ENCODE measurements at places on chromosomes 5 and 9.

DNA sequence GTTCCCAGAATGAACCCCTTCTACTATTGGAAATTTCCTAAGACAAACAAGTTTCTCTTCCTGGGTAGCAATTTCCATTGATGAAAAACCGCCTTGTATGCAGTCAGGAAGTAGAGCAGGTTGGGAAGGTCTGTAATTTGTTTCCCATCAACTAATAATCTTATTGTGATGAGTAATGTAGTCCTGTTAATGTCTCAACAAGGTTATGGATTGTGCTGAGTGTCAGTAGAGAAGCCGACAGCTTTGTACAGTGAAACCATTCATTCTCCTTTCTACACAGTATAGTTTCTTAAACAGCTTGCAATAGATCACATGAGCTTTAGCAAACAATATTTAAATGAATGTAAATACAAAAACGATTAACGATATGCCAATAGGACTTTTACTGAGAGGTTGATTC lies 355.4 kb upstream of the WWC1 start:
- DNase-seq: no peak

- DNase-seq: no peak
Measured at GRCh38 chr9:136899196-136899595, 12.9 kb downstream of the TRAF2 start.

GRCh38 chr5:36894954-36895353 lies 18.4 kb downstream of the NIPBL start:
- DNase-seq: no peak

DNA sequence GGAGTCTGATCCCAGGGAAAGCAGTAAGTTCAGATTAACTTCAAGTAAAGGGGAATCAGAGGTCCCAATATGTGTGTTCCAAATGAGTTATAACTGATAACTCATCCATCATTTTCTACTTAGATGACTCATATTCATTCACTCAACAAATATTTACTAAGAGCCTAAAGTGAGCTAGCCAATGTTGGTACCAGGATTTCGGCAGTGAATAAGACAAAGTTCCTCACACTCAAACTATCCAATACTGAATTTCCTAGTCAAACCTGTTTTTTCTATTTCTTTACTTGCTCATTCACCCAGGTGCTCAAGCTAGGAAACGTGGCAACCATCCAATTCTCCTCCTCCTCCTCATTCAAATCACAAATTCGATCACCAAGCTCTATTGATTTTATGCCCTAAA lies 25.8 kb downstream of the FBXW2 start:
- DNase-seq: no peak

DNA sequence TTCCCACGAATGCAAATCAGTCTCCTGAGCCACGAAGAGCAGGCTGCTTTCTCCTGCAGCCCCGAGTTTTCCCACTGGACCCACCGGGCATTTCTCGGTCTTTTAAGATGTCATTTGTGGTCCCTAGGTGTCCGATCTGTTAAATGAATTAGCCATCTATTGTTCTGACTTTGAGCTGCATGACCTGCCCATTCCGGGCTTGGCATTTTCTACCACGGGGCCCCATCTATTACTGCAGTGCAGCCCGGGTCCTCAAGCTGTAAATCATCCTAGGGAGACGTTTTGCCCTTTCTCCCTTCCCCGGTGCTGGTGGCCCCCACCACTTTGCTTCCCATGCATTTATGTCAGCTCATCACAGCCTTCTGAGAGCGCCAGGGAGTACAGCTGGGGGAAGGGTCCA lies 405.4 kb downstream of the IRX1 start:
- DNase-seq: no peak

DNA sequence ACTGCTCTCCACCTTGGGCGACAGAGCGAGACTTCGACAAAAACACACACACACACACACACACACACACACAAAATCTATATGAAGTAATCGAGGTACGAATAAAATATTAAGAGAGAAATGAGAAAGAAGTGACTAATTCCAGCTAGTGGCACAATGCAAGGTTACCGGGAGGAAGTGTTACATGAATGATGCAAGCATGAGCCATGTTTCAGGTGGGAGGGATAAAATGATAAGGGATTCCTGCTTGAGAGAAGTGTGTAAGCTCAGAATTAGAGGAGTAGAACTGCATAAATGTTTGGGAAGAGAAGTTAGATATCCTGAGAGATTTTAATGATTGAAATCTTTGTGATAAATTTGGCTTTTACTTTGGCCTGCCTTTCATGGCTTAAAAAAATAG lies 18.8 kb downstream of the HAPLN1 start:
- no peak for DNase-seq

GRCh38 chr9:33288828-33289483 lies 1.4 kb upstream of the NFX1 start:
- DNase-seq: no peak

DNA sequence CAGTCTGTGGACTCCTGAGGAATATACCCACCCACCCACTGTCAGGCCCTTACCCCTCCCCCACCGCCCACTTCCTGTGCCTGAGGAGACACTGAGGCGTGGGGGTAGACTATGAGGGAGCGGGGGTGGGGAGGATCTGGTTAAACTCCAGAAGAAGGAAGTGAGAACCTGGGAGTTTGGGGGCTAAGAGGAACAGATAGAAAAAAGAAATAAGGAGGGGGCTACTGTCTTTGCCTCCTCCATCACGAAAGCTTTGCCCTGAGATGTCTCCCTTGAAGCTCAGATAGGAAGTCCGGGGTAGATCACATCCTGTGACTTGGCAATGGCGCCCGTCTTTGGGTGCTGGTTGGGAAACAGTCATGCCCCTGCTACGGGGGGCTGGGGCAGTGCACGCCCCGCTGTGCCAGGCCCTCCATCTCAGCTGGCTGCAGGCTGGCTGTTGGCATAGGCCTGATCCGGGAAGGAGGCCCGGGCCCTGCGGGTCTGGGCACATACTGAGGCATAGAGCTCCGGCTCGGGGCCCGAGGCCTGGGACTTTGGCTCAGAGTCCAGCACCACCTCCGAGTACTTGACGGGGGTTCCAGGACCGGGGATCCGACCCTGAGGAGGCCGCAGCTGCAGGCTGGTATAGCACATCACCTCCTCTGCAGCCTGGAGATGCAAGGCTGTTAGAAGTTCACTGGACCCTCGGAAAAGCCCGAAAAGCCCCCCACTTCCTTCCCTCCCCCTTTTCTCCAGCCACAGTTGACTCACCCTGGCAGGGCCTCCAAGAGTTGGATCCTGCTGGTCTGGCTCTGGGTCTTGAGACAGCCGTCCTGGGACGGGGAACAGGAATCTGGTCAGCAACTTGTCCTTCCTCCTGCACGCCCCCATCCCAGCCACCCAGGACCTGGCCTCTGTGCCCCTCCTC lies 1.0 kb downstream of the SIT1 start:
- no peak for DNase-seq

GRCh38 chr9:114957558-114957957 lies 27.2 kb upstream of the TNFSF8 start:
- DNase-seq: no peak

- no peak for DNase-seq
Measured at GRCh38 chr9:134177624-134178393, 13.4 kb upstream of the RNU6ATAC start.

DNA sequence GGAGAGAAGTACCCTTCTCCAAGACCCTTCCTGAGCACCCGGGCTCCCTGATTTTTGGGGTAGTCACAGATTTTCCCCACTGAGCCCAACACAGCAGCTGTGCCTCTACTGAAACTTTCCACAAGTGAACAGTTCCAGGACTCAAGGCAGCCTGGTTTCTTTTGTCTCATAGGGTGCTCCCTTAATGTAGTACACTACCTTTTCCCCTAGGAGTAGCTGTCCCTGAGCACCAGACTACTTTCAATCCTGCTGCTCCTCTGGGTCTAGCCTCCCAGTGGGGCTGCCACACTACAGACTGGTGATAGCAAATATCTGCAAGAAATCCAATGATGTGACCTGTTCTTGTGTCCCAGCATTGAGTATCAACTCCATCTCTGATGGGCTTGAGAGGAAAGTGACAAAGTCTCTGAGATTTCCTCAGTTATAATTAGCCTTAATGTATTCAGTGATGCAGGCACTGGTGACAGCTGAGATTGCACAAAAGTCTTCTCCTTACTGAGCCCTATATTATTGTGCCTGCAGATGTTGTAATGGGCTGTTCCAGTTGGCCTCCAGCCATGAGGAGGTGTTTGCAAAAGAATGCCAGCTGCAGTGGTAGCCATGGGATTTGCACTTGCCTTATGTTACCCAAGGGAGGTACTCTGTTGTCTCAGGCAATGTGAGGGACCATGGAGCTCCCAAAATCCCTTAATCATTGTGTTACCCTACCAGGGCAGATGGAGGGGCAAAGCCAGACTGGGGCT lies 1802.5 kb downstream of the EFNA5 start:
- DNase-seq: peak; percentile 15

DNA sequence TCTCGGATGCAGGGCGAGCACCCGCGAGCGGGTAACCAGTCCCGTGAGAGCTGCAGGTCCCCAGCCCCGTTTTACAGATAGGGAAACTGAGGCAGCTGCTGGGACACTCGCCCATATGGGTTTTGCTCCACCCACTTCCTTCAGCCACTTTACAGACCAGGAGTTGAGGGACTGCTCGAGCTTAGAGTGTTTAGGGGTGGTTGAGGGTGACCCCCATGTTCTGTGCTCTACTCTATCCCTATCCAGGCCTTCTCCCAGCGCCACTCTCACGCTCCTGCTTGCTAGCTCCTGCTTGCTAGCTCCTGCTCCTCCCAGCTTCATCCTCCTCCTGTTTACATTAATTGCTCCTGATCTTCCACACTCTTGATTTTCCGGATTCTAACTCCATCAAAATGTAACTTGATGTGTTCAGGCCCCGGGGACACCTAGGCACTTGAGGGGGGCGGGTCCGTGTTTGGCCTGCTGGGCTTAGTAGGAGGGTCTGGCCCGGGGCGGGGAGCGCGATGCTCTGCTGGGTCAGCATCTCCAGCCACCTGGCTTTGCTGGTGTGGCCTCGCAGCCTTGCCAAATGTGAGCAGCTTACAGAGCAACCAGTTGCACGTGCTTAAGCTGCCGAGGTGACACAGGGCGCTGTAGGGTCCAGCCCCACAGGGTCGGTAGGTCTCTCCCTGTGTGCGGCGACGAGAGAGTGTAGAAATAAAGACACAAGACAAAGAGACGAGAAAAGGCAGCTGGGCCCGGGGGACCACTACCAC lies 1.5 kb upstream of the PTGES2 start:
- no peak for DNase-seq

- no peak for DNase-seq
Measured at GRCh38 chr9:93510041-93510440, 56.7 kb upstream of the FAM120AOS start.

- DNase-seq: no peak
Measured at GRCh38 chr9:75053869-75054268, 25.8 kb upstream of the CARNMT1 start.

DNA sequence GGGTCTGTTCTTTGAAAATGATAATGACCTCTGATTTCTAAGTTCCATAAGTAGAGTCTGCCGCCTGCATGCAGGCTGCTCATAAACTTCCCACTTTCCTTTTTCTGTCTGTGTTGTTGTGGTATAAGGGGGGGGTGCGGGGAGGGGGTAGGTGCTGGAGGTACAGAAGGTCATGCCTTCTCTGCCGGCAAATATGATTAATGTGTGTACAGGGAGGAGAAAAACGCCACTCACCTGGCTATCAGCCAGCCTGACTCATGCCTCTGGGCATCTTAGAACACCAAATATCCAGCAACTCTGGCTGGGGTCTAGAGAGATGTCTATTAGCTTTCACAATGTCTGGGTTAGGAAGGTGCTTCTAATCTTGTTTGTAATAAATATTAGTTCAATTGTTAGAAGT lies 128.3 kb downstream of the EFNA5 start:
- peak; percentile 97 for DNase-seq

GRCh38 chr5:77921094-77921768 lies 145.1 kb upstream of the TBCA start:
- DNase-seq: no peak

DNA sequence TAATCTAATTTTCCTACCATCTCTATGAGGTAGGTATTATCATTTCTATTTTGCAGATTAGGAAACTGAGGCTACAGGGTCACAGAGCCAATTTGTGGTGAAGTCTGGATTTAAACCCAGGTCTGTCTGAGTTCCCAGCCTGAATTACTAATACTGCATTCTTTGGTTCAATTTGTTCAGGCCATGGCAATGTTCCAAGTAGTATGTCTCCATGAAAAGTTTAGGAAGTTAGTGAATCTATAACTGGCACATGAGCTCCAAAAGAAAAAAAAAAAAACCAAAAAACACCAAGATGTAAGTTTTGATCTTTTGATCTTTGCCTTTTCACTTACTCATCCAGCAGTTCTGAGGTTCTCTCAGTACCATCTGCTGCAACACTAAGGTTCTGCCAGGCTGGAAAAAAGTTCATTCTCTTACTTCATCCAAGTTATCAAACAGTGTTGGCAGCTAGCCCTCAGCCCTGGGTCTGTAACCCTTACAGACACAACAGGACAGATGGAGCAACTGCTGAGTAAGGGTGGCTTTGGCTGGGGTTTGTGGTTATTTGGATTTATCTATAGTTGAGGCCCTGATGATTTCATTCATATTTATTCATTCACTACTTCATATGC lies 4.4 kb upstream of the TMEM268 start:
- DNase-seq: peak; percentile 87

- DNase-seq: no peak
Measured at GRCh38 chr9:113687680-113688371, 188.3 kb upstream of the ZNF618 start.

- peak; percentile 75 for DNase-seq
Measured at GRCh38 chr9:80242022-80242421, 670.3 kb downstream of the TLE4 start.

GRCh38 chr9:129242971-129243561 lies 65.0 kb upstream of the IER5L start:
- no peak for DNase-seq

- DNase-seq: peak; percentile 33
Measured at GRCh38 chr9:89038382-89039103, 47.3 kb downstream of the S1PR3 start.

- DNase-seq: peak; percentile 12
Measured at GRCh38 chr9:132411091-132411508, 1.1 kb downstream of the CFAP77 start.

- DNase-seq: no peak
Measured at GRCh38 chr5:173882632-173883031, 5.5 kb upstream of the CPEB4 start.

DNA sequence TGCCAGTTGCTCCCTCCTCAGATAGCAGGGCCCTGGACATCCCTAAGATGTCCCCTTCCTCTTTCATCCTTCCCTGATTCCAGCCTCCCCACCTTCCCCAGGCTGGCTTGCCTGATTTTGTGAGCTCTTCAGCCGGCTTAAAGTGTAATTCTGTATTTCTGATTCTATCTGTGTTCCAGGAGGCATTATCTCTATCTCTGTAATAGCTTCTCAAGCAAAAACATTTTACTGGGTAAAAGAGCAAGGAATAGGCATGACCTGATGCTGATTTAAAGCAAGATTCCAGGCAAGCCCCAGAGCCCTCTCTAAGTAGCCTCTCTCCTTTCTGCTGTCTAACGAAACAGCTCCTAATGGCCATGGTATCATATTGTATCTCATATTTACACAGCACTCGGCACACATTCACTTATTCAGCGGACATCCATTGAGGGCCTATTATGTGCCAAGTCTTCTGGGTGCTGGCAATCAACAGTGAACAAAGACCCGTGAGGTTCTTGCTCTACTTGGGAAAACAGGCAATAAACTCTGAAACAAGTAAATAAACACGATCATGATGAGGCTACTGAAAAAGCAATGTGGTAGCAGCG lies 100.9 kb upstream of the MSX2 start:
- no peak for DNase-seq

- DNase-seq: no peak
Measured at GRCh38 chr5:111144352-111144930, 52.3 kb downstream of the WDR36 start.

Measured in renal cortical epithelial cell (primary cell).